ENCODE measurements at places on chromosomes 13 and 19.

- no peak for DNase-seq
These were observed 40.4 kb downstream of the LRCH1 start for GRCh38 chr13:46593398-46593797.

- no peak for DNase-seq
These were observed 2.8 kb downstream of the FAM124A start for GRCh38 chr13:51225029-51225428.

DNA sequence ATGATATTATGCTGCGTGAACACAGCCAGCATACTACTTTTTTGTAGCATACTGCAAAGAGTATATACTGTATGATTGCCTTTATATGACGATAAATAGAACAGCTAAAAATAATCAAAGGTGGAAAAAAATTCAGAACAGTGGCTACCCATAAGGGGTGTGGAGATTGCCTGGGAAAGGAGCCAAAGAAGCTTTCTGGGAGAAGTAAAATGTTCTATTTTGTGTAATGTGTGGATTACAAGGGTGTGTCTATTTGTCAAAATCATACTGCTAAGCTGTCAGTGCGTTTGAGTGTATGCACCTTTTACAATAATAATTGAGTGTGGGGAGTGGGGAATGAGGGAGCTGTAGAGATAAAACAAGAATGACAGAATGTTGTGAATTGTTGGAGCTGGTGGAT is 45.2 kb upstream of the MTIF3 start:
- no peak for DNase-seq

- no peak for DNase-seq
These were observed 755 bp downstream of the SERTM1 start for GRCh38 chr13:36674337-36675212.

GRCh38 chr19:29545866-29546582 is 20.2 kb downstream of the VSTM2B start:
- no peak for DNase-seq

DNA sequence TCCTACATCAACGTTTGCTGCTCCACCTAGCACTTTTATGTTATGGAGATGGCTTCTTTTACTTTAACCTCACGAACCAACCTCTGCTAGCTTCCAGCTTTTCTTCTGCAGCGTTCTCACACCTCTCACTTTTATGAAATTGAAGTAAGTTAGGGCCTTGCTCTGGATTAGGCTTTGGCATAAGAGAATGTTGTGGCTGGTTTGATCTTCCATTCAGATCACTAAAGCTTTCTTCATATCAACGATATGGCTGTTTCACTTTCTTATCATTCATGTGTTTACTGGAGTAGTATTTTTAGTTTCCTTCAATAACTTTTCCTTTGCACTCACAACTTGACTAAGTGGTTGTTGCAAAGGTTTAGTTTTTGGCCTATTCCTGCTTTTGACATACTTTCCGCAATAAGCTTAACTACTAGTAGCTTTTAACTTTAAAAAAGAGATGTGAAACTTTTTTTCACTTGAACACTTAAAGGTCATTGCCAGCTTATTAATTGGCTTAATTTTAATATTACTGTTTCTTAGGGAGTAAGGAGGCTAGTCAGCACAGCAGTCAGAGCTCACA is 60.0 kb upstream of the SPRY2 start:
- no peak for DNase-seq

DNA sequence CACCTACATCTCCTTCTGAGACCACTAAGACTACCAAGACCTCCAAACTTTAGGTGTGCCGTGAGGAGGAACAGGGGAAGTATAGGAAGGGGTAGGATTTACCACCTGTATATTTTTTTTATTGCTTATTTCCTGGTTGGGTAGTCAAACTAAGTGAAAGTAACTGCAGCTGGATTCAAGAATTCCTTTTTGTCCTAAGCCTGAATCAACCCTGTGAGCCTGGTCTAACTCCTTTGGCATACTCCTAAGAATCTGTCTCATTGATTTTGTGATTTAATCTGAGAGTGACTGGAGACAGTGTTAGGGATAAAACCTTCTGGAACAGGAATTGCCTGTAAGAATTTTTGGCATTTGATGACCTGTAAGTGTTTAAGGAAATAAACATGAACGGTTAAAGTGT is 523.5 kb upstream of the MIR17HG start:
- DNase-seq: no peak

Data from pons (tissue), 1 donor.